ENCODE measurements at places on chromosomes 7 and 10.

DNA sequence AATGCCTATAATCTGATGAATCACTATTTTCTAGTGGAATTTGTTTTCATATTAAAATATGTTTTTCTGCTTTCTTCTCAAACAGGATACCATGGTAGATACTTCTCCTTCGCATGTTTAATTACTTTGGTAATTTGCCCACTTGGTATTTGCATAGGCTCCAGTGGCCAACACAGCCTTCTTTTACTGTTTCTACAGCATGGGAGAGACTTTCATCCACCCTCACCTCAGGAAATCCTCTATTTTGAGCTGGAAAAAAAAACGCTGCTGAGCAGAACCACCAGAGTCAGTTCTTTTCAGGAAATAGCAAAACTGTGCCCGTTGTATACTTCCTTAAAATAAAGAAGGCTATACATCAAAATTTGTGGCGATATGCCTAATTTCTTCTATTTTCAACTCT lies 213.3 kb downstream of the MDFIC start:
- no peak for DNase-seq

GRCh38 chr10:3365630-3366029 lies 193.0 kb upstream of the PITRM1 start:
- no peak for DNase-seq

- no peak for DNase-seq
Observed at GRCh38 chr7:118039963-118040489, 143.9 kb upstream of the LSM8 start.

DNA sequence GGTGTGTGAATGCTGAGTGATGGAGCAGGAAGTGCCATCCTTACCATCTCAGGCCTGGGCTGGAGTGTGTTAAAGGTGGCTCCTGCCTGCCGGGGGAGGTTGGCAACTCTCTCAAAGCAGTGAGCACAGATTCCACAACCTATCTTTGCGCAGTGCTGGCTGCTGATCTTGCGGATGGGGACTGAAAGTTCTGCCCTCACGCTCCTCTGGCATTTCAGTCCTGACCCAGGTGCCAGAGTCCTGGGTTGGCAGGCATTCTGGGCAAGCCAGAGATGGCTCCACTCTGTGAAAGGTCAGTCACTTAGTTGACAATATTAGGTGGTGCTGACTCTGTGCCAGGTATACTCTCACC lies 315.5 kb downstream of the RPS24 start:
- no peak for DNase-seq

- no peak for DNase-seq
Observed at GRCh38 chr10:3502673-3503072, 282.3 kb downstream of the KLF6 start.

- DNase-seq, result no peak
Observed at GRCh38 chr10:117972168-117972837, 74.4 kb downstream of the RAB11FIP2 start.

DNA sequence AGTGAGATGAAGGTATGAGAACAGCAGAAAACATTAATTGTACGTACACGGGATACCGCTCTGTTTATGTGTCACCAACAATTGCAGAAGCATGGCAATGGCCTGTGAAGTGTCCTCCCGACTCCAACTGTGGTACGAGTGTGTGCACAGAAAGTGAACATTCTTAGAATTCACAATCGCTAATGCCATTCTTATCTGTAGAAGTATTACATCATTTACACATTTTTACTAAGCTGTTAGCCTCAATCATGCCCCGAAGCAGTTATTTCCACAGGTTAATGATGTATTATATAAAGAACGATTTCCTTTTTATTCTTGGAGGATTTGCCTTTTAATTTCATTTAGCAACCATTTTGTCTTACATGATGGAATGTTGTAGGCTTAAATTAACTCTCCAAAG lies 103.4 kb downstream of the EVX1 start:
- DNase-seq, result no peak

DNA sequence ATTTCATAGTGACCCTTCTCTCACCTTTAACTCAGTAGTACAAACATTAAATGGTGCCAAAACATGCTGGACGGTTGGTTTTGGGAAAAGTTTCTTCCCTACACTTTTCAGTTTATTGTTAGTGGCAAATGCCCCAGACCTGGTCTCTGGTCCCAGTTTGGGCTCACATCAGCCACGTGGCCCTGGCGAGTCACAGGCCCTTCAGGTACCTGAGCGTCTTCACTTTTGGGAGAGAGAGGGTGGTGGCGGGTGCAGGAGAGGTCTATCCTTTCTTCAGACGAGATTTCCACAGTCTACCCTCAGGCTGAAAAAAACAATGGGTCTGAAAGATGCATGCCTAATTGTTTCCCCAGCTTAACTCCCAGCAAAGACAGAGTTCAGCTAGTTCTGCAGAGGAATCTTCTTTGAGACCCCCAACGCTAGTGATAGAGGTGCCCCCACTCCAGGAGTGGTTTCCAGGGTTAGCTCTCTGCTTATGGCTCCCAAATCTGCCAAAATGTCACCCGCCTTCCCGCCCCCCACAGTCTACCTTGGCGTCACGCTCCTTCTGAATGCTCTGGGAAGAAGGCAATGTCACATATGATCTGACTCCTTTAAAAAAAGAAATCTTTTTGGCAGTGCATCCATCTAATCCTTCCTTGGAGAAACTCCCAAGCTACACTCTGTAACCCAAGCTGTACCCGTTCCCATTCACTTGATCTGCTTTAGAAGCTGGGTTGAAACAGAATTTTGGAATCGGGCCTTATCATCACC lies 384.8 kb upstream of the FOXK1 start:
- no peak for DNase-seq

DNA sequence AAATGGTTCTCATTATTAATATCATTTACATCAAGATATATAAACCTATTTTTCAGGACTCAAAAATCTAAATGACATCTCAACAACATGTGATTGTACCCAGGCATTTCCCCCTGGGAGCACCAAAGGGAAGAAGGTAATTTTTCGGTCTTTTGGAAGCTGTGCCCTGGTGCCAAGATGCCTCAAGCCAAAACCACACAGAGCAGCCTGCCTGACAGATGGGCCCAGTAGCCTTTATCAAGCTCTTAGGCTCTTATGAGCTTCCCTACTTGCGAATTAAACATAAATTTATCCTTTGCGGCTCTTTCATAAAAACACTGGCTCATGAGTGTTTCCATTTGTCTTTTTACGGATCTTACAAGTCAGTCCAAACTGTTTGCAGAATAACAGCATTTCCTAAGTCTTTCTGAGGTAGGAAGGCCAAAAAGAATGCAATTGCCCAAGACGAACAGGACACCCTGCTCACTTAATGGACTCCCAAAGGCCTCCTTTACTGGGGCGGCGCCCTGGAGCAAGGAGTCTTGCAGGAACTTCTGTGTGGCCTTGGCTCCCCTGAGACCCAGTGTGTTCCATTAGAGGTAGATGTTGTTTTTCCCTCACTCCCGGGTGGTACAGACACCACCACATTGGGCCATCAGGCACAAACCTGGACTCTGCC lies 4.1 kb upstream of the RASSF4 start:
- DNase-seq, result no peak

DNA sequence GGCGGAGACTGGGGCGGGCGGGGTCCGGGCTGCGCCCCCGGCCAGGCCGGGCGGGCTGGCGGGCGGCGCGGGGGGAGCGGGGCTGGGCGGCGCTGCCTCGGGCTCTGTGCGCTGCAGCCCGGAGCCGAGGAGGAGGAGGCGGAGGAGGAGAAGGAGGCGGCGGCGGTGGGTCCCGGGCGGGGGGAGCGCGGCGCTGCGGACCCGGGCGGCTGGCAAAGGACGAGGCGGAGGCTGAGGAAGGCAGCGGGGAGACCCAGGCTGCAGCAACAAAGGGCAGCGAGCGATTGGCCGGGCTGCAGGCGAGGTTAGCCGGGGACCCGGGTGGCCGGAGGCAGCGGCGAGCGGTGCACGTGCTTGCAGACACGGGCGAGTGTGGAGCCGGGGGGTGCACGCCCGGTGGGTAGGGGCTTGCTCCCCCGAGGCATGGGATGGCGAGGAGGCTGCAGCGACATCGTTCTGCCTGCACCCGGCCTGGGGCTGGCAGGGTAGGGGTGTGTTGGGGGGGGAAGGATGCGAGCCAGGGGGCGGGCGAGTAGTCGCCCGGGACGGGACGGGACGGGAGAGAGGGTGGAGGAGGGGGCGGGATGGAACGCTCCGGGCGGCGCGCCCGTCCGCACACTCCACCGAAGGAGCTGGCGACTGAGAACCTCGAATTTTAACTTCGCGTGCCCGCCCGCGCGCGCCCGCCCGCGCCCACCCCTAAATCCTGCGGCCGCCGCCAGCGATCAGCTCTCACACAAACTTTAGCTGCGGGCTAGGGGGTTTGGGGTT lies 844 bp upstream of the KAT6B start:
- no peak for DNase-seq

Data from AG04449 (cell line).